ENCODE measurements at places on chromosomes 4 and X. TPM values are rescaled to one million over a fixed set of nuclear protein-coding genes. Genes with fewer than 3 reads are reported as not detected.

- DNase-seq = no peak
Observed at GRCh38 chr4:78293348-78293747, 236.2 kb downstream of the FRAS1 start.

DNA sequence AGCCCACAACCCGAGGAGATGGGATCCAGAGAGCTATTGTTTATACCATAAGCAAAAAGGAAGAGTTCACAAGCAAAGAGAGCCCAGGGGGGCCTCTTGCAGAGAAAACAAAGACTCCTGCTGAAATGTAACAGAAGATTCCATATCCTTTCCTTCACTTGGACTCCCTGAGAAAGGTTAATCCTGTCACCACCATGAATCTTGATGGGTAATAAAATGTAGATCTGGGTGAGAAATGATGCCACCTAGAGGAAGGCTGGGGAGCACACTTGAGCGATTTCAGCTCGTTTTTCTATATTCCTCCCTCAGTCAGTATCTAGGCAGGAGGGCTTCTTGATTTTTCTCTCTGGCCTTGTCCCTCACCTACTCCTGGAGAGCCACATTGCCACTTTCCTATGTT, 10.2 kb upstream of the KCNE5 start:
- no peak for DNase-seq

- no peak for DNase-seq
Observed at GRCh38 chr4:10005632-10006031, 15.7 kb downstream of the SLC2A9 start.

- no peak for DNase-seq
Observed at GRCh38 chr4:147360301-147360700, 120.6 kb upstream of the EDNRA start.

- no peak for DNase-seq
Observed at GRCh38 chr4:141570290-141570689, 66.1 kb upstream of the IL15 start.

The MAGEH1 gene
- 21.1 TPM for total RNA-seq

The CC2D2A gene
- 13.5 TPM for total RNA-seq

DNA sequence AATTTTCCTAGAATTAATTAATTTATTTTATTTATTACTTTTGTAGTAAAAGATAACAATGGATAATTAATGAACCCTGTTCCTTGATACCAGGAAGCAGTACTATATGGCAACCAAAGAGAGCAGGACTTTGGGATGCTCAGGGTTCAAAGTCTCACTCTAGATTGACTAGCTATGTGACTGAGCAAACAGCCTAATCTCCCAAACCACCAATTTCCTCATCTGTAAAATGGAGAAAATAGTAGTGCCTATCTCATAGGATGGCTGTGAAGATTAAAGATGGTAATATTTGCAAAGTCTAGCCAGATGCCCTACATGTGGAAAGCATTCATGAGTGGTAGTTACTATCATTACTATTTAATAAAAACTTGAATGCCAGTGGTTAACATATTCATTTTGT, 97.6 kb downstream of the PRDM5 start:
- DNase-seq = no peak

- DNase-seq = no peak
Observed at GRCh38 chr4:14924076-14924811, 78.0 kb upstream of the CPEB2 start.

The PNMA3 gene
- total RNA-seq = 3.1 TPM

GRCh38 chr4:156971676-156972378, at the start of gene PDGFC:
PDGFC (minus strand) TSS chr4:156971799; CDS start chr4:156970903, 896 bp downstream.
- peak; percentile 87 for DNase-seq

DNA sequence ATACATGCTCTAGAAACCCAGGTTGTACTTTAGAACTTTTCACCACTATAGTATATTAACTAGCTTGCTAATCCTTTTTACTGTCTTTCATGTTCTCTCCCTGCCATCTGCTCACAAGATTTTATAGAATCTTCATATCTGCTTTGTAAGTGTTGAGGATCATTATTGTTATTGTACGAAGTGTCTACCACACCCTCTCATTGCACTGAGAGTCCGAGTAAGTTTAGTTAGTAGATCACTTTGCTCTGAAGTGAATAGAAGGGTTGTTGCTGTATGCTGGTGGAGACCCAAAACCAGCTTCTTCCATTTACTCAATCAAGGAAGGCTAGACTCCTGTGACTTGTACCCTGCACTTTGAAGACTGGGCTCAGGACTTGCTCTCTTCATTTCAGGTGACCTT, 17.1 kb downstream of the GAB1 start:
- no peak for DNase-seq

- DNase-seq = no peak
Observed at GRCh38 chr4:4401036-4401435, 14.1 kb downstream of the NSG1 start.

GRCh38 chr4:145840162-145840768, 98.4 kb downstream of the ZNF827 start:
- DNase-seq = no peak

The PFKFB1 gene
- total RNA-seq = not detected

All from right cardiac atrium (tissue), 5 donors.